ENCODE measurements at places on chromosomes 6 and 20.

- no peak for DNase-seq
Observed at GRCh38 chr20:62068997-62069396, 3.3 kb upstream of the TAF4 start.

DNA sequence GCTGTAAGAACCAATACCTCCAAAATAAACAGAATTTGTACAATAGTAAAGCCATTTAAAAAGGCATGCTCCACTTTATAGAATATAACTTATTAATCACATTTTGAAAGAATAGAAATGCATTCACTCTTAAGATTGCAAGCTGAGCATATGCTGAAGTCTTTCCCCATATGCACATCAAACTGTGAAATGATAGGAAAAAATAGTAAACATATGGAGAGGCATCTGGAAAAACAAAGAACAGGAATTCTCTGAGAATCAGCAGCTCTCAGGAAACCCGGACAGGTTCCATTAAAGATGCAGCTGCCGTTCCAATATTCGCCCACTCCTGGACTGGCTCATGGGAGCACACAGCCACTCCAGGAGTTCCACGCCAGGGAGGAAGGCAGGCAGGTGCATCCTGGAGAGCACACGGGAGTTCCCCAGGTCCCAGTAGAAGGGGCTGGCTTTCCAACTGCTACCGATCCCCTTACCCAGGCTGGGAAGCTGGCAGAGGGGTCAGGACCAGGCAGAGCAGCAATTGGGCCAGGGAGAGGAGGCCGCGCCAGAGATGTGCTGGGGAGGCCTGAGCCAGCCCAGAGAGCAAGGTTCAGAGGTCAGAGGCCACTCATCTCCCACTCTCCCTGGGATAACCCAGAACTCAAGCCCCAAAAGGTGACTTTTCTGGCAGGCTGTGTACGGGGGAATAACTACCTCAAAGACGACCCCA, 111.1 kb downstream of the DLL1 start:
- no peak for DNase-seq

- DNase-seq = no peak
Observed at GRCh38 chr20:42441196-42441863, 748.4 kb downstream of the PTPRT start.

DNA sequence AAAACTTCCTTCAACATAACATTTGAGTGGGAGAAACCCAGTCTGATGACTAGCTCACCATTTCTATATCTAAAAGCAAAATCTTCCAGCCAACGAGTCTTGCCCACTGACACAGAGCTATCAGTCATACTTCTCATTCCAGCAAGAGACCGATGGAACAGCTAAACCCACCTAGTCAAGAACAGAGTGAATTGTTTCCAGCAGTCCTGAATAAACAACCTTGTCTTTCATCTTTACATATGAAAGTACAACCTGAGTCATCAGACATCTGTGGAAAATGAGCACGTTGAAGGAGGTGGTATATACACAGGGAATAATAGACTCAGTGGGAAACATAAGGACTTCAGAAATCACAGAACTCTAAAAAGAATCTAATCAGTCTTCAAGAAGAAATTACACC, 23.8 kb downstream of the NRSN1 start:
- no peak for DNase-seq

DNA sequence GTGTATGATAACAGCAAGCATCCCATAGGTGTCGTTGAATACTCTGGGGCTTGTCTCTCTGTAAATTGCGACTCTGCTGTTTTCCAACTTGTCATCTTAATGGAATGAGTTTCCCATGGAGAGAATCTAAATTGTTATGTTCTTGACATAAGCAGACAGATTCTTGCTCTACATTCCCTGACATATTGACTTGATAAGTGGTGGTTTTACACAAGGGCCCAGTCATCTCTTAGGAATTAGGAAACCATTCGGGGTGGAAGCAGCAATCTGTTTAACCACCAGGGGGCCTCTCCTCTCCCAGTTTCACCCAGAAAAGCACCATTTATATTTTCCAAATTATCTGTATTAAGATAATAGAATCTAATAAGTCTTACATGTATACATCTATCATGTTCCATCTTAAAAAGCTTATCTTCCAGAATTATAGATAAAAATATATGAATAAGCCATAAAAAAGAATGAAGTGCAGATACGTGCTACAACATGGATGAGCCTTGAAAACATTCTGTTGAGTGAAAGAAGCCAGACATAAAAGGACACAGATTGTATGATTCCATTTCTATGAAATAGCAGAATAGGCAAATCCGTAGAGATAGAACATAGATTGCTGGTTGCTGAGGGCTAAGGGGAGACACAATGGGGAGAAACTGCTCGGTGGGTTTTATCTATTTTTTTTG, 23.1 kb upstream of the MROH8 start:
- DNase-seq = peak; percentile 24

DNA sequence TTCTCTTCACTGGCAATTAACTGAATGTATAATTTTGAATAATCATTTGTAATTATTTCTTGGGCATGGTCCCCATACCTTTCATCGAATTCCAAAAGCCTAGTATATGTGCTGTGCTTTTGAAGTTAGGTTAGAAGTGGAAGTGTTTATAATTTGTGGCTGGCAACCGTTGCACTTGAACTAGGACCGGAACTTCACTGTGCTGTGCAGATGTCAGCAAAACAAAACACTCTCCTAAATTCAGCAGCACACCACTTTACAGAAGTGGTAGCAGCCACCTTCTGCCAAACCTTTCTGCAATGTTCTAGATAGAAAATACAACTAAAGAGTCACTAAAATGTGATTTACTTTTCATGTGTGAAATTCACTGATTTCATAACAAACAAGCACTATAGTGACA, 111.9 kb downstream of the FAM83B start:
- DNase-seq = no peak

GRCh38 chr20:63084563-63084927, 77.8 kb upstream of the BHLHE23 start:
- no peak for DNase-seq

- no peak for DNase-seq
Observed at GRCh38 chr20:14951707-14952418, 614.5 kb upstream of the FLRT3 start.

DNA sequence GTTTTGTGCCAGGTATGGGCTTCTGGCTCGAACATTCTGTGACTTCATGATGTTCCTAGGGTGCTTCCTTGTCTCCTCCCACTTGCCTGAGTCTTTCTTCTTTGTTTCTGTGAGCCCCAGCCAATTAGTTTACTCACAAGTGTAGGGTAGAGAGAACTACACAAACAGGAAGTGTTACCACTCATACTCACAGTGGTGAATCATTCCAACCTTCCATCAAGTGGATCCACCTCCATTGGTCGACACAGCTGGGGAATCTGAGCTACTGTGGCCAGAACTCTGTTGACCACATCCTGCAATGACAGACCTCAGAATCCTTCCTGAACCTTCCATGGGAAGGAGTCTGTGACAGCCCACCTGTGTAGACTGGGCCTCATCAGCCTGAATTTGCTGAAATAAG, 76.8 kb downstream of the UNC5CL start:
- DNase-seq = no peak

- no peak for DNase-seq
Observed at GRCh38 chr6:116767715-116768114, 2.2 kb upstream of the FAM162B start.

- no peak for DNase-seq
Observed at GRCh38 chr20:2559651-2560050, 23.3 kb downstream of the TMC2 start.

- no peak for DNase-seq
Observed at GRCh38 chr6:166939894-166940293, 16.5 kb downstream of the RNASET2 start.

DNA sequence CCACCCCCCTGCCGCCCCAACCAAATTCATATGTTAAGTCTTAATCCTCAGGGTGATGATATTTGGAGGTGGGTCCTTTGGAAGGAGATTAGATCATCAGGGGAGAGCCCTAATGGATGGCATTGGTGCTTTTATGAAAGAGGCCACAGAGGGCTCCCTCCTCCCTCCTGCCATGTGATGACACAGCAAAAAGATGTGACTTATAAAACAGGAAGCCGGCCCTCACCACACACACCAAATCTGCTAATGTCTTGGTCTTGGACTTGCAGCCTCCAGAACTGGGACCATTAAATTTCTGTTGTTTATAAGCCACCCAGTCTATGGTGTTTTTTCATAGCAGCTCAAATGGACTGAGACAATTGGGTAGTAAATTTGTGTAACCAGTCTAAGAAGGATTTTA, 176.3 kb downstream of the ADGRG6 start:
- DNase-seq = peak; percentile 20

DNA sequence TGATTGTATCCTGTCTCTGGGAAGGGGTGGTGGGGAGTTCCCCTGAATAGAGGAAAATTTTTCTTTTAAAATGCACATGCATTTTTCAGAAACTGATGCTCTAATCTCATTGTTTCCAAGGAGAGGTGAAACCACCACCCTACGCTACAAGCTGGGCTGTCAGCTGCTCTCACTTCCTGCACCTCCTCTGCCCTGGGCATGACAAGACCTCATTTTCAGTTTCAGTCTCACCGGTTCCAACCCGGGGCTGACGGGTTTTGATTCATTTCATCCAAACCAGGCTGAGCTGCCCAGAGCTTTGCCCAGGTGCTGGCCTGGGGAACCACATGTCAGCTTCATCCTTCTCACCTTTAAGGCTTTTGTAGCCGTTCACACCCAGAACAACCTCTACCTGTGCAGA, 99.7 kb downstream of the EYA2 start:
- DNase-seq = no peak

DNA sequence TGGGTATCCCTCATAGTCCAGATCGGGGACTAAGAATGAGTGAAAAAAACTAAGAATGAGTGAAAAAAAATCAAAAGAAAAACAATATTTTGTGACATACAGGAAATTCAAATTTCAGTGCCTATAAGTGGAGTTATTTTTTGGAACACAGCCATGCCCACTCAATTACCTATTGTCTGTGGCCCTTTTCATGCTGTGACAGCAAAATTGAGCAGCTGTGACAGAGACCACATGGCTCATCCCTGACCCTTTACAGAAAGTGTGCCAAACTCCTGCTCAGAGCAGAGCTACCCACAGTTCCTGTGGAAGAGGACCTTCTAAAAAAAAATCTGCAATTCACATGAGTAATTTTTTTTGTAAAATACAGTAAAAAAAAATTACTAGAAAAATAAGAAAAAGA, 1.4 kb downstream of the NCR2 start:
- DNase-seq = no peak

GRCh38 chr6:52620055-52620905, 43.4 kb upstream of the TRAM2 start:
- DNase-seq = no peak

DNA sequence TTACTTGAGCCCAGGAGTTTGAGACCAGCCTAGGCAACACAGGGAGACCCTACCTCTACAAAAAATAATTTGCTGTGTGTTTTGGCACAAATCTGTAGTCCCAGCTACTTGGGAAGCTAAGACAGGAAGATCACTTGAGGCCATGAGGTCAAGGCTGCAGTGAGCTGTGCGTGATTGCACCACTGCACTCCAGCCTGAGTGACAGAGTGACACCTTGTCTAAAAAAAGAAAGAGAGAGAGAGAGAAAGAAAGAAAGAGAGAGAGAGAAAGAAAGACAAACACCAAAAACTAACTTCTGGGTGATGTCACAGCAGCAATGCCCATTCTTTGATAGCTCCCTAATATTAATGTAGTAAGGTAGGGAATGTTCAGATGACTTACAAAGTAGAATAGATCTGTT, 20.4 kb downstream of the USP49 start:
- DNase-seq = no peak

DNA sequence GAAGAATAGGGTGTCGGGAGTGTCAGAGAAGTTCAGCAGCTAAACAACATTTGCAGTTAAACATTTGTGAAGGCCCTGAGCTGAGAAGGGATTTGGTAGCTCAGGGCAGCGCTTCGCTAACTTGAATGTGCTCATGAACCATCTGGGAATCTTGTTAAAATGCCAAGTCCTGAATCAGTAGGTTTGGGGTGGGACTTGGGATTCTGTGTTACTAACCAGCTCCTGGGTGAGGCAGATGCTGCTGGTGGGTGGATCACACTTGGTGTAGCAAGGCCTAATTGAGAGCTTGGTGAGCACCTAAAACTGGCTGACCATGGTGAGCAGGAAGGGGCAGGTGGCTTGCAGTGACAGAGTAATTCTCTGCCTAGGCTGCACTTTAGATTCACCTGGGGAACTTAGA, 5.9 kb downstream of the PTPRA start:
- no peak for DNase-seq

- no peak for DNase-seq
Observed at GRCh38 chr6:17998442-17998841, 11.0 kb upstream of the KIF13A start.

- DNase-seq = no peak
Observed at GRCh38 chr6:34383161-34383631, 9.3 kb downstream of the NUDT3 start.

DNA sequence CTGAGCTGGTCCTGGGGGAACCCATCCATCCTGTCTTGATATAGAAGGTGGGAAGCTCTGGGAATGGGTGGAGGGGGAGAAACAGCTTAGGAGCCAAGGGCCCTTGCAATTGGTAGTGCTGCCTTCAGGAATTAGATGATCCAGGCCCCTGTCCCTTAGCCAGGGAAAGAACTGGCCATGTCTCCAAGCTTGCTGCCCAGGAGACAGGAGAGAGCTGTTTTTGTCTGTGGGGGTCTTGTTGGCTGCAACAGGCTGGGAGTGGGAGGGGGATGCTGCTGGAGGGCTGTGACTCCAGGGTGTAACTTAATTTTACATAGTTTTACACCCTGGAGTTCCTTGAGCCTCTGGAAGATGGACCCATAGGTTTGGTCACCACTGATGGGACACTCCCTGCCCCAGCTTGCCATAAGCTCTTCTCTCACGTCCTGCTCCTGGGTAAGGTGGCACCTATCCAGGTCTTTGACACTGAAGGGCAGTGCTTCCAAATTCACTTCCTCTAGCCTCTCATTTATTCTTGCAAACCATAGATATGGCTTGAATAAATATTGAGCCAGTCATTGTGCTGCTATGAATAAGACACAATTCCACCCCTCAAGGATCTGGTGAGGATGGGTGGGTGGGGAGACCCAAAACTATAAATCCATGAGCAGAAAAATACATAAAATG, 16.8 kb downstream of the VEGFA start:
- DNase-seq = no peak

GRCh38 chr20:47515843-47516242, 14.2 kb downstream of the NCOA3 start:
- no peak for DNase-seq

- DNase-seq = no peak
Observed at GRCh38 chr6:125537090-125537489, 212.3 kb upstream of the HEY2 start.

DNA sequence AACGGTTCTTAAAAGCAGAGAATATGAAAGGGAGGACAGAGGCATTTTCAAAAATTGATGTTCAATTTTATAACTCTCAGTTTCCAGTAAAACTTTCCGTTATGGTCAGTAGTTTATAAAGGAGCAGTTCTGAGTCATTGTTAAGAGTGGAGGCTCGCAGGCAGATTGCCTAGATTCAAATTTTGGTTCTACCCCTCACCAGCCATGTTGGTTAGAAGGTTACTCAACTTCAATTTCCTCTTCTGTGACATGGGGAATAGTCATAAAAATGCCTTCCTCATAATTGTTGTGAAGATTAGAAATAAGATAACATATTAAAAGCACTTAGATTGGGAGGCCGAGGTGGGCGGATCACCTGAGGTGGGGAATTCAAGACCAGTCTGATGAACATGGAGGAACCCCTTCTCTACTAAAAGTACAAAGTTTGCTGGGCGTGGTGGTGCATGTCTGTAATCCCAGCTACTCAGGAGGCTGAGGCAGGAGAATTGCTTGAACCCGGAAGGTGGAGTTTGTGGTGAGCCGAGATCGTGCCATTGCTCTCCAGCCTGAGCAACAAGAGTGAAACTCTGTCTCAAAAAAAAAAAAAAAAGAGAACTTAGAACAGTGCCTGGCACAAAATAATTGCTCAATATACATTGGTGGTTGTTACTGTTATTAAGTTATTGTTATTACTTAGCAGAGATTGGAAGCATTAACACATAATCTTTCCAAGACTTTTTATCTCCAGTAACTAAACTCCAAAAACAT, 348.9 kb downstream of the NRN1 start:
- no peak for DNase-seq
